ENCODE measurements at places on chromosomes 2 and 18.

- DNase-seq: peak; percentile 19
Observed at GRCh38 chr18:67553437-67553836, 36.9 kb upstream of the DSEL start.

DNA sequence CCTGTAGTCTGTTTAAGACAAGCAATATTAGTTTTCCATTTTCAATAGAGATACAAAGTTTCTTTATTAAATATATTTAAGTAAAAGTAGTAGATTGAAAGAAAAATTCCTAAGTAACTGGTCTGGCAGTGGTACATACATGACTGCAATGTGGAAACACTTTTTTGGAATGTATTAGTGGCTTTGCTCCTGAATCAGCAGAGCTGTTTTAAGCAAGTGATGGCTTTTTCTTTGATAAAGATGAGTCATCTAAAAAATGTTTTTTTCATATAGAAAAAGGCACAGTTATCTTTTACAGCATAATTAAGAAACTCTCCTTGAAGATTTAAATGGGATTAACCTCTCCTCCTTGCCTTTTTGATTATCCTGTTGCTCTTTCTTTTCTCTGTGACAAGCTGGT lies 34.9 kb downstream of the KDM3A start:
- peak; percentile 45 for DNase-seq

- DNase-seq: peak; percentile 79
Observed at GRCh38 chr18:55415258-55415871, 172.6 kb downstream of the TCF4 start.

- no peak for DNase-seq
Observed at GRCh38 chr2:100252811-100253698, 69.2 kb downstream of the LONRF2 start.

DNA sequence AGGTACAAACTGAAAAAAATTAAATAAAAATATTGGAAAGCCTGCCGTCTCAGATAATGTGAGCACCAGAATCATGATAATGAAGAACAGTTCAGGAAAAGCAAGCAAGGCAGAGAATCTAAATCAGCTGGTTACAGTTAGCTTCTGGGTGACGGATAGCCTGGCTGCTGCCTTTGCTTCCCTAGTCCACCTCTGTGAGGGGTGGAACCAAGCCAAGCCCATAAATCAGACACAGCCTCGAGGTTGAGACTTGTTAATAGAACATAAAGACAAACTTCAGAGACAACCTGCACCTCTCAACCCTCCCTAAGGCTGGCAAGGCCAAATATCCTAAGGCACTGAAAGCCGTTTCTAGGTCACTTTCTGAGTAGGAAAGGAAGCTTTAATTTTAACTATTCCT lies 334.7 kb upstream of the SLC39A10 start:
- peak; percentile 1 for DNase-seq

GRCh38 chr2:50004667-50005066 lies 850.4 kb upstream of the FSHR start:
- DNase-seq: no peak

DNA sequence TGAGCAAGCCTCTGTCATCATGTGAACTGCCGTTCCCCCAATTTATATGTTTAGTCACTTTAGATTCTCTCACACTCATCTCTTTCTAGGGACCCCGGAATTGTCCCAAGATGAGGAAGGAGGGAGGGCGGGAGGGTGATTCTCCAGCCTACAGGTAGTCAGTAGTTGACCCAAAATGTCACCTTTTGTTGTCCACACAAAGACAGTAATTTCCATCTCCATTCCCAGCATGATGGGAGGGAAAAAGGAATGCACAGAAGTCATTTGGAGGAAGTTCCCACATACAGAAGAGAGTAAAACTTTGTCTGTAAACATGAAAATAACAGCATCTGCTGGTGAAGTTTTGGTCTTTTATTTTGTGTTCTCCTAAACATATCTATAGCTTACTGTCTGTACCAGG lies 222.9 kb downstream of the KLHL29 start:
- no peak for DNase-seq

- DNase-seq: no peak
Observed at GRCh38 chr18:35139517-35139916, 98.3 kb downstream of the MAPRE2 start.

DNA sequence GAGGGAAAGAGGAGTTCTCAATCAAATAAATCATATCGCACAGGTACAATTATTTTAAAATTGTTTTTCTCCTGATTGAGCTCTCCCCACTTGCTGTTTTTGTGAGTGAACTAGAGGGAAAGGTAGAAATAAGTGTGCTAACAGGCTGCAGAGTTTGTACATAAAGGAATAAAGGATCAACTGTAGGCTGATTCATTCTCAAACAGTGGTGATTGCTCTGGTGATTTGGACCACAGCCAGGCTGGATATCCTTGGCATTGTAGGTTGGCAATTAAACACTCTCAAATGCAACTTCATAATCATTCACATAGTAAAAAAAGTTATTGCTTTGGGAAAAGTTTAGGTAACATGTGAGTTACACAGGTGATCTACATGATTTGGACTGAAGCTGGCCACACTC lies 29.8 kb downstream of the LRP1B start:
- no peak for DNase-seq

GRCh38 chr2:241768251-241768711 lies 8.3 kb upstream of the GAL3ST2 start:
- no peak for DNase-seq

- no peak for DNase-seq
Observed at GRCh38 chr2:177320596-177320995, 56.1 kb upstream of the NFE2L2 start.

GRCh38 chr2:144082327-144082726 lies 437.6 kb downstream of the ZEB2 start:
- DNase-seq: no peak
